Lung (tissue), 17 donors: ENCODE measurements at places on chromosomes 12 and 14. TPM values are rescaled to one million over a fixed set of nuclear protein-coding genes. Genes with fewer than 3 reads are reported as not detected.

DNA sequence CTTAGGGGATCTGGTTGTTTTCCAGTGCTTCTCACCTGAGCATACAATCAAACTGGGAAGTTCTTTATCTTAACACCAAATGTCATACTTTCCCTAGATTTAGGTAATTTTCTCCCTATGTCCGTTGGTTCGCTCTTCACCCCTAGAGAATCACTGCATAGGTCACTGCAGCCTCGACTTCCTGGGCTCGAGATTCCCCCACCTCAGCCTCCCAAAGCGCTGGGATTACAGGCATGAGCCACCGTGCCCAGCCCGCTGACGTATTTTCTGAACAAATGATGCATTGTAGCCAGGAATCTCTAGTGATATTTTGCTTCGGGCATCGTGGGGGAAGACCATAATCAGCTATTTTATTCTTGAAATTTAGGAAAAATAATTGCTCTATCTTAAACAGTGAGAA lies 1.1 kb upstream of the RPL41 start:
- H3K4me3 ChIP-seq, result no peak overlapping the region
- H3K4me1 ChIP-seq, result peaks cover 5% of the 10 kb centered on the region
- no peaks in the 10 kb centered on the region for H3K27me3 ChIP-seq
- peak; percentile 38 for DNase-seq
- H3K27ac ChIP-seq, result peak overlapping the region; percentile 91

DNA sequence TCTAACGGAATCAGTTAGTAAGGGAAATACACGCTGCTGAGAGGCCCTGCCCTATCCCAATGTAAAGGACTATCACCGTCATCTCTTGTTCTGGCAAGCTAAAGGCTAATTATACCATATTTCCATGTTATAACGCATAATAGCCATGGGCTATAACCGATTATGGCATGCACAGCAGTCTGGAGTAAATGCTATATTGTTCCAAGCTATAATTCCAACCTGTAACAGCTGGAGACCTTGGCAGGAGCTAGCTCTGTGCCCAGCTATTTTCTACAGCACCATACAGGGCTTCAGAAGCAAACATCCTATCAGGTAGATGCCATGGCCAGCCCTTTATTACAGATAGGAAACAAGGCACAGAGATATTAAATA lies 26.3 kb downstream of the SYNE3 start:
- H3K27me3 ChIP-seq, result no peaks in the 10 kb centered on the region
- H3K4me3 ChIP-seq, result no peak overlapping the region
- DNase-seq, result no peak
- no peaks in the 10 kb centered on the region for H3K36me3 ChIP-seq
- H3K4me1 ChIP-seq, result peaks cover 10% of the 10 kb centered on the region
- H3K27ac ChIP-seq, result no peak overlapping the region

DNA sequence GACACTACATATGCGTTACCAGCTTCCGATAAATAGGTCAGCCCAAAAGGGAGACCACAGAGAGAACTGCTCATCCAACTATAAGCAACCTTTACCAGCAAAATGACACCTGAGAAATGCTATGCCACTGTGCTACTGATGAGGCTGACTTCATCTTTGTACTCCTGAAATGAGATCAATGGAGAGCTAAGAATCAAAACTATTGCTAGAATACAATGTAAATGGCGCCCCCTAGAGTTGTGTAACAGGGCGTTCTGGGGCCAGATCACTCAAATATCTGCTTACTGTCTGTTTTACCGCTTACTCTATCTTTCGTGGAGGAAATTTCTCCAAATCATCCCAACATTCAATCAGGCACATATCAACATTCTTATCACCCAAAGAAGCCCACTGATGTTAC lies 4.6 kb downstream of the ZNF384 start:
- no peak overlapping the region for H3K27ac ChIP-seq
- H3K36me3 ChIP-seq, result no peaks in the 10 kb centered on the region
- no peak overlapping the region for H3K4me3 ChIP-seq
- peaks cover 13% of the 10 kb centered on the region for H3K4me1 ChIP-seq
- DNase-seq, result peak; percentile 36

DNA sequence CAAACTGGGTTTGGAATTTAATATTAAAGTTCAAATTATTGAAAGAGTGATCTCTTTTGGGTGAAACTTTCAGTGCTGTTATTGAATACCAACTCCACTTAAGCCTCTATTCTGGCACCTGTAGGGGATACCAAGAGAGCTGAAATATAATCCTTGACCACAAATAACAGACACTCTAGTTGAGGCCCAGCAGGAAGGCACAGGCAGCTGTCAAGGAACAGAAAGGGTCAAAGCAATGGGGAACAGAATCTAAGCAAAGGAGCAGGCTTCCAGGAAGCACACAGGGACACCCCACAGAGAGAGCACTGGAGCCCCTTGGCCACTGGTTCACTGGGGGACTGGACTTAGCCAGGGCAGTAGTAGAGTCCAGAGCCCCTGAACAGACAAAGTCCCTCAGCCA lies 120.9 kb upstream of the SFSWAP start:
- no peak overlapping the region for H3K27ac ChIP-seq
- no peak overlapping the region for H3K4me3 ChIP-seq
- H3K36me3 ChIP-seq, result no peaks in the 10 kb centered on the region
- no peaks in the 10 kb centered on the region for H3K4me1 ChIP-seq

TSHR gene
- 0.07 TPM for polyA plus RNA-seq

LGALS3 gene
- 512 TPM for polyA plus RNA-seq
